MCF 10A (cell line): ENCODE measurements at places on chromosomes 7 and 10.

GRCh38 chr7:50304911-50305582 lies 531 bp downstream of the IKZF1 start:
- no peak for DNase-seq

- peak; percentile 26 for DNase-seq
Observed at GRCh38 chr7:110502888-110503465, 588.0 kb upstream of the LRRN3 start.

- DNase-seq = no peak
Observed at GRCh38 chr10:89926736-89927135, 225.3 kb downstream of the KIF20B start.

DNA sequence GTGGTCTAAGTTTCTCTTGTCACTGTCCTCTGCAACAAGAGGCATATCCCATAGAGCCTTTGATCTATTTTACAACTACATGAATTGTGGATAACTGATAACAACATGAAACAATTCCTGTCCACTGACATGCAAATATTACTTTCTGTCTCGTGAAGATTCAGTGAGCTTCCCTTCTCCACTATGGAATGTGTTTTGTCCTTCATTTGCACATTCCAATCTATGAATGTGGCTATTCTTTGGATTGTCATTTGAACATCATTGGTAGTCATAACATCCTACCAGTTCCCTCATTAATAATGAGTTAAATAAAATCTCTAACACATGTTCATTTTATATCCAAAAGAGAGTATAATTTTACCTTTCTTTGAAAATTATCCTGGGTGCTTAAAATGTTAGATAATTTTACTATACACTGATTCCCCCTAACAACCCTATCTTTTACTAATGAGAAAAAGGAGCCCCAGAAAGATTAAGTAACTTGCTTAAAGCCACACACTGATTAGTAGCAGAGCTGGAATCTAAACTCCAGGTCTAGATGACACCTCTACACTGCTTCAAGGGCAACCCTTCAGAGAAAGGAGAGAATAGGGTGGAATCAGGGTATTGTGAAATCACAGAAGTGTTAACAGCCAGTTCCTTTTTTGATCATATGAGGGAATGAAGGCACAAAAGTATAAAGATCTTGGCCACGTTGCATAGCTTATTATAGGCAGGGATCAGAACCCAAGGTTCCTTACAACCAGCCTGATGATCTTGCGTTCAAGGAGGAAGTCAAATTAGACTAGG lies 39.1 kb downstream of the PDE1C start:
- DNase-seq = no peak

GRCh38 chr7:151493083-151493482 lies 26.6 kb downstream of the RHEB start:
- no peak for DNase-seq

- DNase-seq = no peak
Observed at GRCh38 chr10:95785317-95785716, 29.4 kb downstream of the ENTPD1 start.

DNA sequence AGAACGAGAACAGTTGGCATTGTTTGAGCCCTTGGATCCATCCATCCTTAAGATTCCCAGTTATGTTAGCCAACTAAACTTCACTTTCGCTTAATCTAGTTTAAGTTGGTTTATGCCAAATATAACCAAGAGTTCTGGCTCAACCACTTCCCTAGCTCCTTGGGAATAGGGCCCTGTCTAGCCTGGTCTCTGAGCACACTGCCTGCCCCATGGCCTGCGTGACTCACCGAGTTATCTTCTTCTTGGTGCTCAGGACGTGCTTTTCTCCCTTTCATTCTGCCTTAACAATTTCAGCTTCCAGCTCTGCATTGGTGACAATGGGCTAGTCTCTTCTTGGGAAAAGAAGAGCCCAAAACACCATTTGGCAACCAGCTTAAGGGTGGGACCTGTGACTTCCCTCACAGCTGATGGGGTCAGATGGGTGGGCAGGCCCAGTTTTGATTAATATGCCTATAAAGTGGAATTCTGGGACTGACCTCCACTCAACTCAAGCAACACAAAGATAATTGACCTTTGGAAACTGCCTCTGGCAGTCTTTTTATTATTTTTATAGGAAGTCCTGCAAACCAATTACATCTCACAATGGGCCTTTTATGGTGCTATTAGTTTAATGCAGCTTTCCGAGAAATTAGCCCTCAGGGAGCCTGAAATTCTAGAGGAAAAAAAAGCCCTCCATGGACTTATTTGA lies 126.4 kb downstream of the CFAP58 start:
- DNase-seq = no peak

DNA sequence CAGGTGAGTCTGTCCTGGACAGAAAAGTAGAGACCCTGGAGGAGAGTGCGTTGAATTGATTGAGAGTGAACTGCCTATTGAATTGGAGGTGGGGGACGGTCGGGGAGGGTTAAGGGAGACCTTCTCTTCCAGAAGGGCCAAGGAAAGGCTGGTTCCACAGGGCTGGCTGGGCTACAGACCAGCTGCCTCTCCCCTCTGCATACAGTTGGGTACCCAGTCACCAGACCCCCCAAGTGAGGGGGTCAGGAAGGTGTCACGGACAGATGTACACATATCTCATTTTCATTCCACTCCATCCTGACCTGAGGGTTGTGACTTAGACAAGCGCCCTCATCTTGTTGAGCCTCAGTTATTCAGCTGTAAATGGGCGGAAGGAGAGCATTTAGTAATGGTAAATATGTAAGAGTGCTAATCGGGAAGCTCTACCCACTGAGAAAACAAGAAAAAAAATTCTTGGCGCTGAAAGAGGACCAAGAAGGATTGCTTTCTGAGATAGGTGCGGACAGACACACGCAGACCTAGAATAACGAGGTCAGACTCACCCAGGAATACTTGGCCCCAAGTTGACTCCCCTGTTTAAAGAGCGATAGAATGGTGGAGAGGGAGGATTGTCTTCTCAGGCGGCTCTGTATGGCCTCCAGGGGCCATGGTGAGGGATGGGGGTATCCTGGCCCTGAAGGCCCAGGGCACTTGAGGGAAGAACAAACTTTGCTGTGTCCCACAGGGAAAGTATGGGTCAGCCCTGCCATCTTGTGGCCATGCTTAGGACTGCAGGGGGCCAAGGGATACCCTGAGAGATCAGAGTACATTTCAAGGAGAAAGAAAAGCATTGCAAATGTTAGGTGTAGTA lies 7.2 kb upstream of the MBL2 start:
- DNase-seq = peak; percentile 70

DNA sequence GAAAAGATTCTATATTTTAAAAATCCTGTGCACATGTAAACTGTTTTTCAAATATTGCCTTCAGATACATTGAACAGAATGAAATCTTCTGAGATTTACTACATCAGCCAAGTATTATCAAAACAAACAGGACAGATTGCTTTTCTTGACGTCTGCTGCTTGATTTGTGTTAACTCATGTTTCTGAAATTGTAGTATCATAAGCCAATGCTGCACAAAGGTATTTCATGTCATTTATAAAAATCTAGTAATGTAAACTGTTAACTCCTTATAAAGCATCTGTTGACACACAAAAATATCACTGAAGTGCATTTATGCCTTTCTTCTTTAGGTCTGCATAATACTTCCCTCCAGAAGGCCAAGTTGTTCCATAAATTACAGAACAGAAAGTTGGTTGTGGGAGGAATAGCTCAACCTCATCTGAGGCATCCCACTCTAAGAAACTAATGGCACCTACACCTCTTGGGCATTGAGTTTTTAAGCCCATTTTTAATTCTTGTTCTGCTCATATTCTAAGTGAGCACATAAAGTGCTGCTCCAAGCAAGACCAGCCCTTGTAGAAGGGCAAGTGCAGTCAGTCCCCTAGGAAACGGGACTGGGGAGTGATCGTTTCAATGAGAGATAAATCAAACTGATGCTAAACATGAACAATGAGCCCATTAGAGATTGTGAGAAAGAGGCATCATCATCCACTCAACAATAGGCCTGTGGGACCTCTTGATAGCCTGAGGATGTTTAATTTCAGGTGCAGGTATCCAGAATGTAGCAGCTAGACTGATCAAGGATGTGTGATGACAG lies 28.5 kb downstream of the CAV1 start:
- no peak for DNase-seq

DNA sequence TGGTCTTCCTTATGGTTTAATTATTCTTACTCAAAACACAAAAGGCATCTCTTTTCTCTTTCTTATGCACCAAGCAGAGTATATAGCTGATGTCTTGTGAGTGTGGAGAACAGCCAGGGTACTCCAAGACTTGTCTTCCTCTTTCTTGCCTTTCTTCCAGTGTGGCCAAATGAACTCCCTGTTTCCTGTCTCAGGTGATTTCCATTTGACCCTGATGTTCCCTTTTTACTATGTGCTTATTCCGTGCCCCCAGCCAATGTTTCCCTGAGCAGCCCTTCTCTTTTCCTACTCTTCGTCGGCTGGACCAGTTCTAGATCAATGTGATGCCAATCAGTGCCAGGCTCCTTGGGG lies 12.6 kb downstream of the OR9A4 start:
- no peak for DNase-seq

DNA sequence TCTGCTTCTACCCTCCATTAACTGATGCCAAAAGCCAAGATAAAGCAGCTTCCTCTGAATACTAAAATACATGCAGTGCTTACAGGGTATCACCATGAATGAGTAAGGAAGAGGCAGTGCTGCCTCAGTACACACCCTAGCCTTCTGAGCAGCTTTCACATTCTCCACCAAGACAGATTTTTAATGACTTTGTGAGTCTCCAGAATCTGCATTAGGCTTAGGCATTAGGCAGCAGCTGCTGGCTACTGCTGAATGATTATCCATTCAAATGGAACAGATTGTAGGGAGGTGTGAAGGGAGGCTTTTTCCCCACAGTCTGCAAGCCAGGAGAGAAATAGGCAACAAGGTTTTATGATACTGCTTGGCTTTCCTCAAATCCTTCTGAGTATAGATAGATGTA lies 1226.7 kb upstream of the LRRN3 start:
- DNase-seq = no peak

DNA sequence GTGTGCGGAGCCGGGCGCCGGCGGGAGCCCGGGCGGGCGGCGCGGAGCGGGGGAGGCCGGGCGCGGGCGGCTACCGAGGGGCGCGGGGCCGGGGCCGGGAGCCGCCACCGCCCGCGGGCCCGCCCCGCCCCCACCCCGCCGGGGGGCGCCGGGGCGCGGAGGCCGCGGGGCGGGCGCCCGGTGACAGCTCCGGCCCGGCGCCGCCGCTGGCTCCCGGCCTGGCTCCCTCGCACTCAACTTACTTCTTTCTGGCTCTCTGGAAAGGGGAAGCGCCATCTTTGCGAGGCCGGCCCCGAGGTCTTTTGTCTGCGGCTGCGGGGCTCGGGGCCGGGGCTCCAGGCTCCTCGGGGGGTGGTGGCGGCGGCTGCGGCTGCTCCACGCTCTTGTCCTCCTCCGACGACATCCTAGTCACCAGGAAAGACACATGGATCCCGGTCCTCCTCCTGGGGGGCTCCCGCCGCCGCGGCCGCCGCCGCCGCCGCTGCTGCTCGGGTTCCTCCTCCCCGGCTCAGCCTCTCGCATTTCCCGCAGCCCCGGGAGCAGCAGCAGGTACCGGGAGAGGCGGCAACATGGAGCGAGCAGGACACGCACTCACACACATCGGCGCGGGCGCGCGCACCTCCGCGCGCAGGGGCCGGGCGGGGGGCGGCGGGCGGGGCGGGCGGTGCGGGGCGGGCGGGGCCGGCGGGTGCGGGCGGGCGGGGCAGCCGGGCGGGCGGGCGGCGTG lies at the start of gene KMT2C:
Gene KMT2C, minus strand, starts transcription at position 620 of the 727 bp plus-strand sequence. Its CDS starts 217 bp downstream, at position 403.
- DNase-seq = peak; percentile 54

- no peak for DNase-seq
Observed at GRCh38 chr10:129854796-129855705, 109.0 kb downstream of the EBF3 start.

- no peak for DNase-seq
Observed at GRCh38 chr10:16348891-16349290, 87.9 kb upstream of the PTER start.

GRCh38 chr10:69957241-69957885 lies 95.3 kb upstream of the MACROH2A2 start:
- DNase-seq = no peak

- DNase-seq = peak; percentile 57
Observed at GRCh38 chr7:155702616-155703015, 58.2 kb downstream of the RBM33 start.

DNA sequence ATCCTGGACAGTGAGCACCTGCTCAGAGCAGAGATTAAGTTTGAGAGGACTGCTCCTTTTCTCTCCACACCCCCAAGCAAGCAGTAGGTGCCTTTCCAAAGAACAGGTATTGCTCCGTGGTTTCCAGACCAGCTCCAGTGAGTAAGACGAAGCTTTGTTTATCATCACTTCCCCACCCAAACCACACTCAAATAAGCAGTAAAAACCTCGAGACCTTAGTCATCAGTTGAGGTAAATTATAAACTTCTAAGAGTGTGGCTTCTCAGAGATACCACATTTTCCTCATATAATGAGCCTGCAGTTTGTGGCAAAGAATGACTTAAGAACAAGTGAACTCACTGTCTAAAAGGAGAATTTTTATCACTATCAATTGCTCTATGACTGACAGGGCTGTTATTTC lies 50.0 kb upstream of the GRB10 start:
- DNase-seq = peak; percentile 50

- DNase-seq = no peak
Observed at GRCh38 chr10:49212783-49213182, 24.6 kb upstream of the TMEM273 start.
